ENCODE measurements at places on chromosomes 1 and 21. TPM values are rescaled to one million over a fixed set of nuclear protein-coding genes. Genes with fewer than 3 reads are reported as not detected.

The GNG4 gene
- 10.8 TPM for polyA plus RNA-seq

The CD58 gene
- polyA plus RNA-seq, result 8.4 TPM

The PRXL2B gene
- 42.1 TPM for polyA plus RNA-seq

The GUCA2B gene
- 168 TPM for polyA plus RNA-seq

The PAPPA2 gene
- 1.0 TPM for polyA plus RNA-seq

The UTP25 gene
- 3.7 TPM for polyA plus RNA-seq

The CFAP141 gene
- not detected for polyA plus RNA-seq

The SPATA46 gene
- not detected for polyA plus RNA-seq

The BACH1 gene
- 16.6 TPM for polyA plus RNA-seq

The GABRD gene
- not detected for polyA plus RNA-seq

The UBASH3A gene
- polyA plus RNA-seq, result 3.9 TPM
